CD4-positive, CD25-positive, alpha-beta regulatory T cell (primary cell): ENCODE measurements at places on chromosomes 16 and 17. TPM values are rescaled to one million over a fixed set of nuclear protein-coding genes. Genes with fewer than 3 reads are reported as not detected.

GRCh38 chr17:73623818-73624217 lies 20.4 kb downstream of the SDK2 start:
- H3K27me3 ChIP-seq: no peaks in the 10 kb centered on the region
- H3K27ac ChIP-seq: no peak overlapping the region
- no peaks in the 10 kb centered on the region for H3K4me1 ChIP-seq
- no peak overlapping the region for H3K4me3 ChIP-seq

CSH1 gene
- 11.7 TPM for total RNA-seq

ADAM11 gene
- 0.35 TPM for total RNA-seq

RCVRN gene
- total RNA-seq: not detected

BLTP2 gene
- 149 TPM for total RNA-seq

KRTAP3-3 gene
- total RNA-seq: not detected
